ENCODE measurements at places on chromosomes 13 and 19. TPM values are rescaled to one million over a fixed set of nuclear protein-coding genes. Genes with fewer than 3 reads are reported as not detected.

The GJB6 gene
- total RNA-seq: 0.02 TPM

The HDGFL2 gene
- 29.7 TPM for total RNA-seq

The ELAVL3 gene
- total RNA-seq: 0.07 TPM

The SHD gene
- 0.17 TPM for total RNA-seq

The KLHL1 gene
- total RNA-seq: not detected

The EDDM13 gene
- total RNA-seq: not detected
